ENCODE measurements at places on chromosomes 2 and 18.

- no peak for DNase-seq
- H3K27ac ChIP-seq = no peak overlapping the region
- H3K36me3 ChIP-seq = no peaks in the 10 kb centered on the region
- no peak overlapping the region for H3K4me3 ChIP-seq
These were observed 213.2 kb downstream of the NDUFA10 start for GRCh38 chr2:239811806-239812560.

DNA sequence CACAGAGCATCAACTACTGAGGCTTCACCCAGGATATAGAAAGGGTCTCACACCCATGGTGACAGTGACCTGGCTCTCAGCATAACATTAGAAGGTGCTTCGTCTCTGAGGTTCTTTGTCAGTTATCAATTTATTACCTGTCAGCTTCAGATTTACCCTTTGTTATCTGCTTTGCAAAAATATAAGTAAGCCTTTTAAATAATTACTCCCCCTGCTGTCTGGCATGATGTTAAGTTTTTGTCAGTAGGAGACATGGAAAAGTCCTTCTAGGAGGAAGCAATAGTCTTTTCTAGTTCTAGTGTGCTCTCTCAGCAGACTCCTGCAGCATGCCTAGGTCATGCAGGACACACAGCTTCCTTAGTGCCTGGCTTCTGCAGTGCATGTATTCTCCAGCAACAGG, 149.9 kb downstream of the RDH14 start:
- no peaks in the 10 kb centered on the region for H3K27me3 ChIP-seq
- H3K27ac ChIP-seq = no peak overlapping the region
- H3K4me1 ChIP-seq = no peaks in the 10 kb centered on the region
- H3K4me3 ChIP-seq = no peak overlapping the region
- DNase-seq = no peak
- no peaks in the 10 kb centered on the region for H3K36me3 ChIP-seq

- no peaks in the 10 kb centered on the region for H3K27me3 ChIP-seq
- no peak for DNase-seq
- no peak overlapping the region for H3K27ac ChIP-seq
- H3K4me1 ChIP-seq = peaks cover 13% of the 10 kb centered on the region
These were observed 53.6 kb upstream of the SLC14A1 start for GRCh38 chr18:45670281-45670962.

DNA sequence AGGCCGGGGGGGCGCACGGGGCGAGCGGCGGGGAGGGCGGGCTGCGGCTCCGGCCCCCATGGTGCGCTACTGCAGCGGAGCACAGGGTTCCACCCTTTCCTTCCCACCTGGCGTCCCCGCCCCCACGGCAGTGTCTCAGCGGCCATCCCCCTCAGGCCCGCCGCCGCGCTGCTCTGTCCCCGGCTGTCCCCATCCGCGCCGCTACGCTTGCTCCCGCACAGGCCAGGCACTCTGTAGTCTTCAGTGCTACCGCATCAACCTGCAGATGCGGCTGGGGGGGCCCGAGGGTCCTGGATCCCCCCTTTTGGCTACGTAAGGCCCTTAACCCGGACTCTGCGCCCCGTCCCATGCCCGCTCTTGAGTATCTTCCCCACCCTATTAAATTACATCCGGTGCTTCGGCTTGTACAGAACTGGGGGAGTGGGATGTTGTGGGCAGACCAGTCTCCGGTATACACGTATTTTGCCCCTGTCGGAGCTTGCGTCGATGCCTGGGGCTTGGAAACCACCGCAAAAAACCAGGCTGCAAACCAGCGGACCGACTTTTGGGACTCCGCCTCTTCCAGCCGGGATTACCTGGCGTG, 598 bp upstream of the WBP1 start:
- peaks cover 58% of the 10 kb centered on the region for H3K4me1 ChIP-seq
- H3K27ac ChIP-seq = peak overlapping the region; percentile 100

DNA sequence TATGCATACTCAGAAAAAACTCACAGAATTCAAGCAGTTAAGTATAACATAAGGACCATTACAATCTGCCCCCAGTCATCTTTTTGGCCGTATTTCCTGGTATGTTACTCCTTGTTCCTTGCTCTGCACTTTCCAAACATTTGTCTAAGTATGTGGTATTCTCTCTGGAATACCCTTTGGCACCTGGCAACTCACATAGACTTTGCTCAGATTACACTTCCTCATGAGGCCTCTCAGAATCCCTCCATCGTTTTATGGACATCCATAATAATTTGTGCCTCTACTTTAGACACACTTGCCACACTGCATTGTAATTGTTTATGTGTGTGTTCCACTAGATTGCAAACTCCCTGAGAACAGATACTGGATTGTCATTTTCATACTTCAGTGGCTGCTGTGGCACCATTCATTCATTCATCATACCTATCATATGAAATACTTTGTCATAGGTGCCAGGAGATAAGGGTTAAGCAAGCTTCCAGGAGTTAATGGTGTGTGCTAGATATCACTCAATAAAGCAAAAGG, 84.0 kb downstream of the HIBCH start:
- no peak overlapping the region for H3K27ac ChIP-seq
- no peaks in the 10 kb centered on the region for H3K4me1 ChIP-seq
- no peak for DNase-seq

DNA sequence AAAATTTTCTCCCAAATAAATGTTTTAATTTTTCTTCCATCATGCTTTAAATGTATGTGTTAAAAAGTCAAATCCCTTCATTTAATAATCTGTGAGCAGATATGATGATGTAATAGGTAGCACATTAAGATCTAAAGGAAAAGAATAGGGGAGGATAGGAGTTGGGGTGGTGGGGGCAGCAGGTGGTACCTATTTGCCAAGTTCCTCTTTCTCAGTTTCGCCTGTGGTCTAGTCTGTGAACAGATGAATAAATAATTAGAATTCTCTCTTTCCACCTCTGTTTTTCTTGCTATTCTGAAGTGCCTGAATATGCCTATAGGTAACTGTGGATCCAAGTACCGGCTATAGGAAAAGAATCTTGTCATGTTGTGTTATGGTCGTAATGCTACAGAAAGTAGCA, 152.5 kb downstream of the NRXN1 start:
- H3K36me3 ChIP-seq = no peaks in the 10 kb centered on the region
- no peaks in the 10 kb centered on the region for H3K4me1 ChIP-seq
- H3K27ac ChIP-seq = no peak overlapping the region
- H3K27me3 ChIP-seq = no peaks in the 10 kb centered on the region

- H3K4me1 ChIP-seq = peaks cover 16% of the 10 kb centered on the region
- DNase-seq = no peak
- H3K27me3 ChIP-seq = no peaks in the 10 kb centered on the region
- no peak overlapping the region for H3K27ac ChIP-seq
These were observed 574 bp upstream of the EML4 start for GRCh38 chr2:42168459-42169099.

GRCh38 chr18:24894880-24895279, 434.4 kb downstream of the HRH4 start:
- H3K4me1 ChIP-seq = no peaks in the 10 kb centered on the region
- peaks cover 29% of the 10 kb centered on the region for H3K27me3 ChIP-seq
- DNase-seq = no peak
- no peak overlapping the region for H3K4me3 ChIP-seq
- no peak overlapping the region for H3K27ac ChIP-seq

DNA sequence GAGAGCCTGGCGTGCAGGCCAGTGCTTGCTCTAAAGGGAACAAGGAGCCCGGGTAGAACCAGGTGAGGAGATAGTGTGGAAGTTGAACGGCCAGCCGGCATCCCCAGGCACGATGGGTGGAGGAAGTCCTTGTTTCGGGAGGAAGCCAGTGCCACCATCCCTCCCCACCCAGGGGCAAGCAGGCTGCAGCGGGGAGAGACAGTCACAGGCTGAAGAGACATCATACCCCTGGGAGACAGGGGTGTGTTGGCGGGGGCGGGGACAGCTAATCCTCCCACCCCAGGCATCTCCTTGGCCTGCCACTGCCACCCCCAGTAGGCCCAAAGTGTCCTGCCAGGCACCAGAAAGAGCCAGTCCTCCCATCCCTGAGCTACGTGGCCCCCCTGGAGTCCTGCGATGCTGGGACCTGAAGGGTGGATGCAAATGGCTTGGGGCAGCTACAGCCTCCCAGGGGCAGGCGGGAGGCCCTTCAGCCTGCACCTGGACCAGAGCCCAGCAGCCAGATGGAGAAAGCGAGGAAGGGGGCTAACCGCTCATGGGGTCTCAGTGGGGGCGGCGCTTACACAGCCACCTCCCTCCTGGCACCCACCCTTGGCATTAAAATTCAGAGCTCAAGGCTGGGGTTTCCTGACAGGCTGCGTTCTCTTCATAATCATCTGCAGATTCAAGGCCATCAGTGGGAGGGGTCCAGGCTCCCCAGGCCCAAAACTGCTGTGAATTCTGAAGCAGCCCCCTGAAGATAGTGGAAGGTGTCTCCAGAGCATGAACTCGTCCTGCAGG, 14.8 kb upstream of the GPR55 start:
- H3K4me3 ChIP-seq = no peak overlapping the region
- DNase-seq = no peak
- no peak overlapping the region for H3K27ac ChIP-seq

- no peak overlapping the region for H3K27ac ChIP-seq
- H3K4me1 ChIP-seq = peaks cover 21% of the 10 kb centered on the region
- no peak for DNase-seq
- H3K4me3 ChIP-seq = no peak overlapping the region
These were observed 16.0 kb upstream of the ZNF532 start for GRCh38 chr18:58848685-58849084.

DNA sequence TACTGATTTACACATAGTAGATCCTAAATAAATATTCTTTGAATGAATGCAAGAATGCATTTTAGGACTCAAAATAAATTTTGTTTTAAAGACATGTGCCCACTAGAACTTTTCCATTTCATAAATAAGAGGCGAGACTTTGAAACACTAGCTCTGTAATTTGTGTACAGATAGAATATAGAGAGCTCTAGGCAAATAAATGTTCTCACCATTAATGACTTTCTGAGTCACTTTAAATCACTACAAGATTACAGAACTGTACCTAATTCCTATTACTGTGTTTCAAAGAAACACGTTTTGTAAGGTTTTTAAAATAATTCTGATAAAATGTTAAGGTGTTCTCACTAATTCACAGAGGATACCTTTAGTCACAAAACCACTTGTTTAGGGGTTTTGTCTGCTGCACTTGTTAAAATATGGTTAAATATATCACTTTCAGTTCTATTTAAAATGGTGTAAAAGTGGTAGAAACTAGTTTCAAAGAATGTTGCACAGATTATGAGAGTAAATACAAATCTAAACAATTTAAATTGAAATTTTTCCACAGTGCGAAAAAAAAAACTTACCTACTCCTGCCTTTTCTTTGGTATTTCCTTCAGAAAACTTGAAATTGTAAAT, 158.7 kb upstream of the ZC3H15 start:
- no peak overlapping the region for H3K27ac ChIP-seq
- no peaks in the 10 kb centered on the region for H3K4me1 ChIP-seq
- DNase-seq = no peak
- no peaks in the 10 kb centered on the region for H3K27me3 ChIP-seq
- H3K4me3 ChIP-seq = no peak overlapping the region
- H3K36me3 ChIP-seq = peaks cover 20% of the 10 kb centered on the region

- no peaks in the 10 kb centered on the region for H3K27me3 ChIP-seq
- H3K27ac ChIP-seq = no peak overlapping the region
- peaks cover 7% of the 10 kb centered on the region for H3K36me3 ChIP-seq
- H3K4me1 ChIP-seq = peaks cover 16% of the 10 kb centered on the region
- H3K4me3 ChIP-seq = no peak overlapping the region
These were observed 76.4 kb downstream of the KLHL14 start for GRCh38 chr18:32696376-32696775.

GRCh38 chr18:49519101-49519971, 32.3 kb upstream of the C18orf32 start:
- H3K4me3 ChIP-seq = no peak overlapping the region

- no peaks in the 10 kb centered on the region for H3K4me1 ChIP-seq
- no peak overlapping the region for H3K4me3 ChIP-seq
- peaks cover 54% of the 10 kb centered on the region for H3K36me3 ChIP-seq
- H3K27ac ChIP-seq = no peak overlapping the region
These were observed 15.3 kb downstream of the DCTN1 start for GRCh38 chr2:74364533-74365505.

- H3K4me1 ChIP-seq = peaks cover 4% of the 10 kb centered on the region
- H3K27ac ChIP-seq = no peak overlapping the region
- H3K36me3 ChIP-seq = no peaks in the 10 kb centered on the region
These were observed 166.4 kb upstream of the SLC14A2 start for GRCh38 chr18:45448871-45449270.

DNA sequence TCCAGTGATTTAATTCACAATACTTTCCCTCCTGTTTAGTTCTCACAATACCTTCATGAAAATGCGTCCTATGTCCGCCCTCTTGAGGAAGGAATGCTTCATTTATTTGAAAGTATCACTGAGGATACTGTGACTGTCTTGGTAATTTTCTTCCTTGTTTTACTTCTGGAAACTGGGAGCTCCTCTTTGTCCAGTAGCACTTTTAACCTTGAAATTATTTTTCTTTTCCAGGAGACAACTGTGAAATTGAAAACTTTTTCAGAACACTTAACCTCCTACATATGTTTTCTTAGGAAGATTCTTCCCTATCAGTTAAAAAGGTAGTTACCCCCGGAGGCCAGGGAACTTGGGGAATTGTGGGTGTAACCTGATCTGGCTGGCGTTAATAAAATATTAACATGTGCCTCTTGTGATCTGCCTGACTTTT, 58.9 kb upstream of the STON1 start:
- H3K4me3 ChIP-seq = no peak overlapping the region
- no peaks in the 10 kb centered on the region for H3K27me3 ChIP-seq
- H3K27ac ChIP-seq = no peak overlapping the region
- peaks cover 25% of the 10 kb centered on the region for H3K36me3 ChIP-seq
- H3K4me1 ChIP-seq = no peaks in the 10 kb centered on the region

DNA sequence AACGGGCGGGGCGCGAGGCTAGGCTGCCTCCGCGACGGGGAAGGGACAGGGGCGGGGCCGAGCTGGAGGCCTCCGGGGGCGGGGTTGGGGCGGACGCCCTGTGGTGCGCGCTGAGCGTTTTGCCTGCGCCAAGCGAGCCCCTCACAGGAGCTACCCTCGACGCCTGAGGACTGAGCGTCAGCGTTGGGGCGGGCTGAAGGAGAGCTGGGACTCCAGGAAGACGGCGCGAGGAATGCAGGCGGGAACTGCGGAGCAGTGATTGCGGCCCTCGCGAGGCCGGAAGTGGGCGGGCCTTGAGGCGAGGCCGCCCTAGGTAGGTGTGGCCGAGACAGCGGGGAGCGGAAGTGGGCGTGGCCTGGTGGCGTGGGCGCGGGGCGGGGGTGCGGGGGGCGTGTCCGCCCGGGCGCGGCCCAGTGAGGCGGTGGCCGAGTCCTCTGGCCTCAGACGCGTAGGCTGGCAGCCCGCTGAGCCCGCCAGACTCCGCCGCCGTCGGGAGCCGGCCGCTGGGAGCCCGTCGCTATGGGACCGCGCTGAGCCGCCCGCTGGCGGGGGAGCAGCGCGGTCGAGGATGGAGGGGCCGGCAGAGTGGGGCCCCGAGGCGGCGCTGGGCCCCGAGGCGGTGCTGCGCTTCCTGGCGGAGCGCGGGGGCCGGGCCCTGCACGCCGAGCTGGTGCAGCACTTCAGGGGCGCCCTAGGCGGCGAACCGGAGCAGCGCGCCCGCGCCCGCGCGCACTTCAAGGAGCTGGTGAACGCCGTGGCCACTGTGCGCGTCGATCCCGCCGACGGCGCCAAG, at the start of the genes SEPTIN10 and SOWAHC:
SEPTIN10 (minus strand) TSS at position 45 of the 793 bp plus-strand sequence. CDS start 139 bp downstream, outside the sequence.
SOWAHC (plus strand) TSS at position 443 of the 793 bp plus-strand sequence; CDS start at position 569, 126 bp downstream.
- peaks cover 3% of the 10 kb centered on the region for H3K4me1 ChIP-seq
- H3K36me3 ChIP-seq = peaks cover 8% of the 10 kb centered on the region
- peaks cover 66% of the 10 kb centered on the region for H3K27me3 ChIP-seq
- H3K4me3 ChIP-seq = peak within 1 kb of the TSS; percentile 85
- peak; percentile 68 for DNase-seq
